ENCODE measurements at places on chromosomes 1 and 21.

DNA sequence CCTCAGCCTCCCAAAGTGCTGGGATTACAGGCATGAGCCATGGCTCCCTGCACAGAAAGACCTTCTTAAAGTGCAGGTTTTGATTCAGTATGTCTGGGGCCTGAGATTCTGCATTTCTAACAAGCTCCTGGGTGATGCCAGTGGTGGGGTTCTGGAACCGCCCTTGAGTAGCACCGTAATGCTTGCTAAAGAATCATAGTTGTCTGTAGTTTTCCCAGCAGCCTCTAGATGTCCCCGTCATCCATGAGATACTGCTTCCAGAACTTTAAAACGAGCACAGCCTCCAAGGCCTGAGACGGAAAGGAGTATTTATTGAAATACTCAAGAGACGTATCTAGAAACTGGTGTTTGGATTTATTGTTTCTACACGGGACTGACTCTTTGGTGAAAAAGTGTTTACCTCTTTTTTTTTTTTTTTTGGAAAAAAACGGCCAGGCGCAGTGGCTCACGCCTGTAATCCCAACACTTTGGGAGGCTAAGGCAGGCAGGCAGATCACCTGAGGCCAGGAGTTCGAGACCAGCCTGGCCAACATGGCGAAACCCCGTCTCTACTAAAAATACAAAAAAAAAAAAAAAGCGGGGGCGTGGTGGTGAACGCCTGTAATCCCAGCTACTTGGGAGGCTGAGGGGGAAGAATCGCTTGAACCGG, 2.6 kb upstream of the TOR3A start:
- peak; percentile 66 for DNase-seq

- no peak for DNase-seq
Observed at GRCh38 chr1:83515578-83516154, 483.3 kb downstream of the TTLL7 start.

- DNase-seq = no peak
Observed at GRCh38 chr1:27601771-27602461, 2.0 kb downstream of the AHDC1 start.

- no peak for DNase-seq
Observed at GRCh38 chr1:167964646-167965045, 27.8 kb upstream of the MPC2 start.

DNA sequence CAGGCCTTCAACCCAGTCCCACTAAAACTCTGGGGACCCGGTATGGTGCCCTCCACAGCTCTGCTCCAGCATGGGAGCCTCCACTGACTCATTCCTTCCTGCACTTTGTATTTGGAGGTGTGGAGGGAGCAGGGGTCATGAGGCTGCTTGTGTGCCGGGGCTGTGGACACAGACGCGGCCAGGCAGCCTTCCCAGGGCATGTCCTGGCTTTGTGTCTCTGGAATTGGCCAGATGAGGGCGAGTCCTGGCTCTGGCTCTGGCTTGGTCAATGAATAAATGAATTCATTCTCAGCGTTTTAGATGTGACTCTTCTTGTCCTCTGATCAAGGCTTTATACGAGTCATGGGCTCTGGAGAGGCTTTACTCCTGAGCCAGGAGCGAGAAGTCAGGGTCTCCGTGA, 19.1 kb downstream of the AJAP1 start:
- DNase-seq = no peak

DNA sequence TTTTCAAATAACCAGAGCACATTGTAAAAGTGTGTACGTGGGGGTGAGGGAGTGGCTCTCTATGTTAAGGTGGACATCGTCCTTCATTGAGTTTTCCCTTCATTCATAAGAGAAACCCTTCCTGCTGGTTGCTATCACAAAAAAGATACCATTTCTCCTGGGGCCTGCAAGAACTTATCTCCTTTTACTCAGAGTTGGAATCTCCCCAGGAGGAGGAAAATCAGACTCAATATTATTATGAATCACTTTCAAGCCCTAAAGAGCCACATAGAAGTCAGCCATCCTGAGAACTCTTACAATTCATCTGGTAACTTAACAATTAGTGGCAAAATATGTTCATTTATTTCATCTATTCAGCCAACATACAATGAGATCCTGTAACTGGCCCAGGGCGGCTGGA, 27.1 kb upstream of the TGFBR3 start:
- no peak for DNase-seq

- no peak for DNase-seq
Observed at GRCh38 chr1:115063228-115063901, 25.9 kb downstream of the TSPAN2 start.

DNA sequence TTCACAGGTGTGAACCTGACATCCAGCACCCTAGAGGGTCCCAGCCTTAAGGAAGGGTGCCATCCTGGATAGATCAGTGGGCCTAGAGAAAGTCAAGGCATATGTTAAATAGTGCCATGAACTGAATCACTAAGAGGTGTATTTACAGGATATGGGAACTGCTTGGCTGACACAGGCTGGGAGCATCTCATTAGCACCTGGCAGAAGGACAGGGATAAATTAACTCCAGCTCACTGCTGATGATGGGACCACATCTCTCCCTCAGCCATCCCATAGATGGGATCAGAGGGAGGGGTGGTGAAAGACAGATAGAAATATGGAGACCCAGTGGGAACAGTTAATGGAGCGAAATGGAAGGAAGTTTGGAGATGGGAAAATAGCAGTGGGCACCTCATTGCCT, 122.0 kb downstream of the IGSF21 start:
- DNase-seq = no peak

- DNase-seq = no peak
Observed at GRCh38 chr21:20106368-20106767, 891.8 kb upstream of the NCAM2 start.

Data from AG04450 (cell line).